GM12878 (cell line): ENCODE measurements at places on chromosomes 2 and 18. TPM values are rescaled to one million over a fixed set of nuclear protein-coding genes. Genes with fewer than 3 reads are reported as not detected.
A peak's percentile ranks its signal among the peaks of the same experiment; 100 is the strongest.

DNA sequence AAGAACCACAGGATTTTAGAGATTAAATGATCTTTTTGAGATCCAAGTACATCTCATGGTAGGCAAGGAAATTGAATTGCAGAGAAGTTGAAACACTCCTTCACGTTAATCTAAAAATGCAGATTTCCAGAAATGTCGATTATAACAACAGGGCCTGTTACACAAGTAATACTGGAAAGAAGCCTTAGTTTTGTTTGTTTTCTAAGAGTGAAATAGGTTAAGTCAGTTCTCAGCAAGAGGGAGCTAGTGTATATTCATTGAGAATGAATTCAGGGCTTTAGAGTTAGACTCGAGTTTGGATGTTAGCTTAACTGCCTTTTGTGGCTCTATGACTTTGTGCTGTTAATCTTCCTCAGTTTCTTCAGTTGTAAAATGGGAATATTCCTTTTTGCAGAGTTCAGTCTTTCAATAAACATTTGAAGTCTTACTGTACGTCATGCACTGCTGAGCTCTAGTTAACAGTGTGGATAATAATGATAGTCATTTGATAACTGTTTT is 926 bp downstream of the NDUFV2 start:
- H3K36me3 ChIP-seq = 0 out of 2 replicates have a peak, but pooled peaks cover 5% of the 10 kb centered on the region
- peak overlapping the region; percentile 87 for H3K4me3 ChIP-seq
- no peaks in the 10 kb centered on the region for H3K27me3 ChIP-seq
- H3K4me1 ChIP-seq = peaks cover 5% of the 10 kb centered on the region

DNA sequence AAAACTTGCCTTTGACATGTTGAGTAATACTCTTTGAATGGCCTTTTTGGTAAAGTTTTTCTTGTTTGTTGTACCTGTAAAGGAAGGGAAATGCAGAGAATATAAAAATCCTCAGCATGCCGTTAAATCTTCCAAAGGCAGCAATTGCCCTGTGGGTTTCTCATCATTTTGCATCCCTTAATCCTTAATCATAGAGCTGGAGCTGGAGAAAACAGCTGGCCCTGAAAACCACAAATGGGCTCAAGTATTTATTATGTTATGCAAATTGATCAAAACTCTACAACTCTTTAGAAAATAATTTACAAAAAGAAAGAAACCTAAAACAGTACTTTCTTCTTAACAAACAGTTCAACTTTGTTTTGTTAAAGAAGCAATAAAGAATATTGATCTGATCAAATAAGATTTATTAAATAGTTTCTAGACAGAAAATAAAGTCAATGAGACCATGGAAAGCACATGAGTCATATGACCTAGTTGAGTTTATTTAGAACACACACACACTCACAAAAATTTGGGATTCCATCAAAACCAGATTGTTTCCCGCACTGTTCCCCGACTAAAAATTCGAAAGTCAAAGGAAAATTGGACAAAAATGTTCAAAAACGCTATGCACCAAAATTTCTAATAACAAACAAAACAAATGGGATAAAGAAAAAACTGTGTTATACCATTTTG is 309.0 kb downstream of the GULP1 start:
- DNase-seq = no peak
- no peaks in the 10 kb centered on the region for H3K27me3 ChIP-seq
- no peaks in the 10 kb centered on the region for H3K4me1 ChIP-seq
- H3K36me3 ChIP-seq = no peaks in the 10 kb centered on the region
- H3K4me3 ChIP-seq = no peak overlapping the region

DNA sequence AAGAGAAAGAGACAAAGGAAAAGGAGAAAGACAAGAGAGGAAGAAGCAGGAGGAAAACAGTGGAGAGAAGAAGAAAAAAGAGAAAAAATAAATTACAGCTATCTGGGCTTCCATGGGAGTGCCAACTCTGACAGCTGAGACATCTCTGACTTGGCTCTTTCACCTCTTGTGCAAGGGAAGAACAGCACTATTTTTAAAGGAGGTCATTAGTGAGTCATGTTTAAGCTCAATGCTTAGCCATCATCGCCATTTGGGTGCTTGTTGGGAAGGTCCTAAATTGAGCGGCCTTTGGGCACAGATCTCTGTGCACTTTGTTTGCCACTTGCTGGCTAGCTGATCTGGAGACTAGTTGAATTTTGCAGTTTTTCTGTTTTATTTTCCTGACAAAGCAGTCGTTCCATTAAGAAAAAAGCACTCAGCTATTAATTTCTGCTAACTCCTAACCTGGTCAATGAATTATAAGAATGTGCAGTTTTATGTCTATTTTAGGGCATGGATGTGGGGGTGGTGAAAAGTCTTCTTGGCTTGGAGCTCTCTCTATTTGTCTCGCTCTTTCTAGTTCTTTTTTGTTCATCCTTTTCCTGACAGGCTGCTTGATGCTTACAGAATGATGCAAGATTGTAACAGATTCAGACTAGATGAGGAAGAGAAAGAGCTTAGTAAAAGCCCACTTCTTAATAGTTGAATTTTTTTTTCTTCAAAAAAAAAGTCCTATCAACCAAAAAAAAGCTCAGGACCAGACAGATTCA is 231.5 kb downstream of the SLC8A1 start:
- no peak for DNase-seq
- H3K4me1 ChIP-seq = no peaks in the 10 kb centered on the region
- H3K36me3 ChIP-seq = no peaks in the 10 kb centered on the region
- H3K27me3 ChIP-seq = no peaks in the 10 kb centered on the region
- no peak overlapping the region for H3K4me3 ChIP-seq
- H3K27ac ChIP-seq = no peak overlapping the region

GRCh38 chr2:2568411-2568810 is 237.3 kb upstream of the MYT1L start:
- H3K4me1 ChIP-seq = no peaks in the 10 kb centered on the region
- no peak overlapping the region for H3K27ac ChIP-seq
- no peaks in the 10 kb centered on the region for H3K27me3 ChIP-seq

Gene SERPINB4
- total RNA-seq = not detected in 2 replicates
